ENCODE measurements at places on chromosomes 4 and X.

GRCh38 chr4:184503869-184504300 lies 29.5 kb upstream of the IRF2 start:
- peak; percentile 6 for DNase-seq

DNA sequence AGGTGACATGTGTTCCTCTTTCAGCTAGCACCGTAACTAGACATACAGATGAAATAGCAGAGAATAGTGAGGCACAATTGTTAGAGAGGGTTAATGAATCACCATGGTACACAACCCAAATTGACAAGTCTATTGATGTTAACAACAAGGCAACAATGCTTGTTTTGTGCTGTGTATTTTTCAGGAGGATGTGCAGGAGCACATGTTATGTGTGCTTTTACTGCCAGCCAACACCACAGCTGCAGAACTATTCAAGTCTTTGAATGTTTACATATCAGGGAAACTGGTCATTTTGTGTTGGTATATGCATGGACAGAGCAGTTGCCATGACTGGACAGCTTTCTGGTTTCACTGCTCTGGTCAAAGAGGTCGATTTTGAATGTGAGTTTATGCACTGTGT lies 32.8 kb downstream of the STBD1 start:
- DNase-seq = no peak

- DNase-seq = no peak
Measured at GRCh38 chr4:3213106-3213425, 35.9 kb upstream of the MSANTD1 start.

GRCh38 chr4:66252291-66252690 lies 582.0 kb upstream of the EPHA5 start:
- no peak for DNase-seq

GRCh38 chr4:63105839-63106238 lies 1303.4 kb downstream of the TECRL start:
- DNase-seq = no peak

GRCh38 chr4:78137532-78137931 lies 80.4 kb downstream of the FRAS1 start:
- no peak for DNase-seq

- DNase-seq = no peak
Measured at GRCh38 chr4:112099701-112100297, 45.5 kb upstream of the FAM241A start.

DNA sequence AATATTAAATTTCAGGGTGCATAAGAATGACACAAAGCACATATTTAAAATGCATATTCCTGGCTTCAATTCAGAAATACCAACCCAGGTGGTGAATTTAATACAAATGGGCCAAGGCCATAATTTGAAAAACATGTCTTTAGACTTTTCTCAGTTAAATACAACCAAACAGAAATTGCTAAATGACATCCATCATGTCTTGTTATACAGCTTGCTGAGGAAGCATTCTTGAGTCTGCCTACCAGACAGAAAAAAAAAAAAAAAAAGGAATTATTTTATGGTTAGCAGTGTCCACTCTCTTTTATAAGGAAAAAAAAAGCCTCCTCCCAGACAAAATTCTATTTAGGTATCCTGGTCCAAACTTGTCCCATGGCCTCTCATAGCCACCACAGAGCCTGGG lies 119.1 kb downstream of the PAPSS1 start:
- DNase-seq = no peak

DNA sequence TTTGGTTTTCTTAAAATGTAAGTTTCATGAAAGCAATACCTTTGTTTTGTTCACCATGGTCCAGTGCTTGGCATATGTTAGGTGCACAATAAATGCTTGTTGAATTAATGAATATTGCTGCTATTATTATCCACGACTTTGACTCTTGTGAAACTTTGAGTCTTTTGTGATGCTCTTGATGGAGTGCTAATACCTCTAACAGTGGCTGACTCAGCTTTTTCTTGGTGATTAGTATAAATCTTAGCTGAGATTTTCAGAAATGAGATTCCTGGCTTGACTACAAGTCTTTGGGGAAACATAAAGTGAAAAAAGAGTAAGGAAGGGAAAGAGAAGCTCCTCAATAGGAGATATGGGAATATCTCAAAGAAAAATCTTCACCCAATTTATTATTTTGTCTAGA lies 375.2 kb upstream of the RPS6KA3 start:
- DNase-seq = no peak

- DNase-seq = no peak
Measured at GRCh38 chr4:70892086-70892769, 9.9 kb upstream of the MOB1B start.

- no peak for DNase-seq
Measured at GRCh38 chr4:66307641-66308438, 637.6 kb upstream of the EPHA5 start.

DNA sequence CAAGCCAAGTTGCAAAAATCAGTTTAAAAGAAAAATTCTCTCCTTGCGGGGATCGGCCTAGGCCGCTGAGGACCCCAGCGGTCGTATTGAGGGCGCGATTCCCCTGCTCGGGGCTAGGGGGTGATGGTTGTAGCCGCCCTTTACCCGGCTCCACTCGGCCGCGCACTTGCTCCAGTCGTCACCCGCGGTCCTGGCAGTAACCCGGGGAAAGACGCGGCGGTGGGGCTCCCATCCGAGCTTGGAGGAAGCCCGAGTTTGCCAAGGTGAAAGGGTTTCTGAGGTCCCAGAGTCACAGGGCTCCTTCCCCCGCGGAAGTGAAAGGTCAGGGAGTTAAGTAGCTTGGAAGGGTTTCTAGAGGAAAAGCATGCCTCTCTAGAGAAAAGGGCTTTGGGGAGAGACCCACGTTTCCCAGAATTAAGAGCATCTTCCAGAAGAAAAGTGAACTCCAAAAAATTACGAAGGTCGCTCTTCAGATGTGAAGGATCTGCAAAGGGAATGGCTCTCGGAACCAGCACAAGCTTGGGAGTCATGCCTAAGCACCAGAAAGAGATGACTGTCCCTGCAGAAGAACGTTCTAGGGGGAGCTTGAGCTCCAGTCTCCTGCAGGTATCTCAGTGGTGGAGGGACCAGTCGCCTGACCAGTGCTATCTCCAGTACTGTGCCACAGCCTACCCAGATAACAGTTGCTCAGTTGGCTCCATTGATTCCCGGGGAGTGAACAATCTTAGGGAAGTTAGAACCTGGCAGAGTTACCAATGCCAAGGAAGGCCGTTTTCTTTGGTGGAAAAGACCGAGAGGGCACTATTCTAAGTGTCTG lies 875 bp downstream of the LAP3 start:
- no peak for DNase-seq

DNA sequence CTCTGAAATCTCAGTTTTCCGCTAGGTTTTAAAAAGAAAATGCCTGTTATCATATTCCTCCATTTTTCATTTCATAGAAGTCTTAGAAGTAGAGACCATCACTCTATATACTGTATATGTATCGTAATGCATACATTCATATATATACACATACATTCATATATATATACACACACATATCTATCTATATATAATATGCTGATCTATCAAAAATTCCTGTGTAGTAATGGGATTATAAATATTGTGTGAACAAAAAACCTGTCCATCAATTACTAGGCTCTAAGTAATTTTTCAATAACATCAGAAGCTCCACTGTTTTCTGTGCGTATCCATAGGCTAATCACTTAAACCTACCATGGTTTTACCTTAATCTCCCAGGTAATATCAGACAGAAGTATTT lies 150.2 kb downstream of the DCHS2 start:
- no peak for DNase-seq

DNA sequence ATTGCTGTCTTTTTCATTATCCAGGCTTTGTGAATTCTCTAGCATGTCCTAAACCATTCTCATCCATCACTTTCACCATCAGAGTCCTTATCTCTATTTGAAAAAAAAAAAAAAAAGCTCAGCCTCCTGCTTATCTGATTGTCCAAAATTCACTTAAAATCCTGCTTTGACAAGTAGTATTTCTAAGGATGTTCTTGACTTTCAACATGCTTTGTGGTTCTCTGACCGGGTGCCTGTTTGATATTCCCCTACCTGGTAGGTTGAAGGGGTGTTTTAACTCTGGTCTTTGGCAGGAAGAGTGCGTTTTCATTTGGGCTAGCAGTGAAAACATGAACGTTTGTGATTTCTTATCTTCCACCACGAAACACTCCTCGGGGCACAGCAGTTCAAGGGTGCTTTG lies 17.3 kb upstream of the BBS12 start:
- DNase-seq = no peak

- DNase-seq = no peak
Measured at GRCh38 chr4:67744561-67745283, 9.5 kb downstream of the GNRHR start.

GRCh38 chrX:13574600-13574999 lies 5.2 kb downstream of the EGFL6 start:
- DNase-seq = no peak

GRCh38 chr4:21790438-21791029 lies 158.0 kb downstream of the KCNIP4 start:
- no peak for DNase-seq

GRCh38 chr4:156686120-156686519 lies 285.5 kb downstream of the PDGFC start:
- no peak for DNase-seq

DNA sequence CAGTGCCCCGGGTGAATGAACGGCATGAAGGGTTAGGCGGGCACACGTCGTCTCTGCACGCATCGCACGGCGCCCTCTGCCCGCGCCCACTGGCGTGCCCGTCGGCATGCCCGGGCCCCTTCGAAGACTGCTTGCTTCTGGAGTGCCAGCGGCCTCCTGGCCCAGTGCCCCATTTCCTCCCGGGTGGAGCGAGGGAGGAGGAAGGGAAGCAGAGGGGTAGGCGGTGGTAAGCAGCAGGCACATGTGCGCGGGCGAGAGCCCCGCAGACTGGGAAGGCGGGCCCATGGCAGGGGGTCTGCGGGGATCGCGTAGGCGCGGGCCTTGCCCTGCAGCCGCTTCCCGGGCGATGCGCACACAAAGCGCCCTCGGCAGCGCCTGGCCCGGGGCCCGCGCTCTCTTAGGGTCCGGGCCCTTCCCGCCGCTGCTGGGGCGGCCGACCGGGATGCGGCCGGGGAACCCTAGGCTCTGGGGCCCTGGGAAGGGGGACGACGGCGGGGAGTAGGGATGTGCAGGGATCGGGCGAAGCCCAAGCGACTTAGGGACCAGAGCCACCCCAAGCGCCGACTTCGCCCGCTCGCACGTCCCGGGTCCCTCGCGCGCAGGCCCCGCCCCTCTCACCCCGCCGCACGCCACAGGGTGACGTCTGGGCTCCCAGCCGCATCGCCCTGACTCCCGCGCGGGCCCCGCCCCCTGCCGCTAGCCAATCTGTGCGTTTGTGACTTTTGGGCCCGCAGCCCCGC lies 866 bp upstream of the EMD start:
- no peak for DNase-seq

DNA sequence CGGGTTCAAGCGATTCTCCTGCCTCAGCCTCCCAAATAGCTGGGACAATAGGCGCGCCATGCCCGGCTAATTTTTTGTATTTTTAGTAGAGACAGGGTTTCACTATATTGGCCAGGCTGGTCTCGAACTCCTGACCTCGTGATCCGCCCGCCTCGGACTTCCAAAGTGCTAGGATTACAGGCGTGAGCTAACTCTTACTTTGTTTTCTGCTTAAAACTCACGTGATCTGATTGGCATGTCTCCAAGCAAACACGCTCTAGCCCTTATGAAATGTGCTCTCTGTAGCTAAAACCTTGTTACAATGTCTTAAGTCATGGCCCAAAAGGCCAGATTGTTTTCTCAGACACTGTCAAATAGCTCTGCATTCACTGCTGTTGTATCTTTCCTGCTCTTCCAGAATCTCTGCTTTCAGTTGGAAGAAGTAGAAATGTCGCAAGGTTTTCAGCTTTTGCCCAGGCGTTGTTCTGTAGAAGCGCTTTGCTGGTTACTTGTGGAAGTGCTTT lies 39.7 kb upstream of the OGT start:
- no peak for DNase-seq

GRCh38 chrX:74346088-74346487 lies 42.1 kb downstream of the ZCCHC13 start:
- DNase-seq = no peak

- no peak for DNase-seq
Measured at GRCh38 chr4:180057891-180058671, 2185.1 kb upstream of the TENM3 start.

DNA sequence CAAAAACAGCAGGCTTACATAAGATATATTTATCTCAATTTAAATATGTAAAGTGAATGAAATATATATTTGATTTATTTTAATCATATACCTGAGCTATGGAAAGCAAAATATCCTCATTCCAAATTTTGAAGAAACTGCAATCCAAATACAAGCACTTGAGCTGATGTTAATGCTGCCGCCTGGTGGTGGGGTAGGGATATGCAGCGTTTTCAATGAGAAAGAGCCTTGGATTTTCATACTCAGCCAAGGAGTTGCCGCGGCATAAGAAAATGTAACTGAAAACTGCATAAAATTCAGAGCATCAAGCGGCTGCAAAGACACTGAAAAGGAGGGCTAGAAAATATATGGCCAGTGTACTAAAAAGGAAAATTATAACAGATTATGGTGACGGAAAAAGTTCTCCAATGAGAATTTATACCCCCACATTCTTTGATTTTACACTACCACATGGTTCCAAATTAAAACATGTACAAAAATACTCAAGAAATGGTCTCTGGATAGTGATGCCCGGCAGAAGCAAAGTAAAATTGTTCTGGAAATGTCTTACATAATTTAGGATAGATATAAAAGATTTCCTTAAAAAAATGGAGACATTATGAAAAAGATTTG lies 660.3 kb upstream of the PITX2 start:
- peak; percentile 4 for DNase-seq

DNA sequence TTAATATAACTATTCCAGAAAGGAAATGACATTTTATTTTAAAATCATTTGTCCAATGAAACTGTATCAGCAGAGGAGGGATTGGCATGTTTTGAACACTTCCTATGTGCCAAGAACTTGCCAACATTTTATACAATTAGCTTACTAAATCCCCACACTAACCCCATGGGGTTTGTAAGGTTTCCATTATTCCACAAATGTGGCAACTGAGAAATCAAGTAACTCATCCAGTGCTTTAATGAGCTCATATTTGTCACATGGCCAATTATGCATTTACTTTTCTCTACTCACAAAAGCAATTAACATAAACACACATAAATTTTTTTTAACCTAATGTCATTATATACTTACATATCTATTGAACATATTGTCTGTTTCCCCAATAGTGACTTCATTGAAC lies 37.3 kb downstream of the MANBA start:
- no peak for DNase-seq

GRCh38 chr4:25113915-25114904 lies 46.0 kb downstream of the SEPSECS start:
- no peak for DNase-seq

DNA sequence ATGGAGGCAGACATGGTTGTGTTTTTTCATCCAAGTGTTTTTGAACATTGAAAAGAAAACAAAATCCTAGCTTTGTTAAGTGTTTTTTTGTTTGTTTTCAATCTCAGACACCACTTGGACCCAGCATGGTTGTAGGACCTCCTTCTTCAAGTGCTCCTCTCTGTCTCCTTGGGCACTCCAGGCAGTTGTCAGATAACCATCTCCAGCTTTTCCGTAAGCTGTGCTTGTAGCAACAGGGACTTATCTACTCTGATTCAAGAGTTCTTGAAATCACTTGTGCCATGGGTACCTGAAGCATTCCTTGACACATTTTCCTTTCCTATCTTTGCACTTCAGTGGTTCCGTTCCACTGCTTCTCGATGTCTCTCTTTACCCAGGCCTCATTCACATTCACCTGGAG lies 334.9 kb upstream of the DDX53 start:
- no peak for DNase-seq

Measured in SHP77 (cell line).